ENCODE measurements at places on chromosomes 16 and 17.

- no peak for DNase-seq
Measured at GRCh38 chr17:50589095-50589705, 28.7 kb downstream of the CACNA1G start.

GRCh38 chr17:6995500-6996255 lies at the start of gene ALOX12:
TSS of gene ALOX12 (plus strand) at chr17:6996049. CDS start at chr17:6996118, 69 bp downstream.
- no peak for DNase-seq

GRCh38 chr17:31787857-31788570 lies 71.0 kb downstream of the COPRS start:
- DNase-seq: no peak

DNA sequence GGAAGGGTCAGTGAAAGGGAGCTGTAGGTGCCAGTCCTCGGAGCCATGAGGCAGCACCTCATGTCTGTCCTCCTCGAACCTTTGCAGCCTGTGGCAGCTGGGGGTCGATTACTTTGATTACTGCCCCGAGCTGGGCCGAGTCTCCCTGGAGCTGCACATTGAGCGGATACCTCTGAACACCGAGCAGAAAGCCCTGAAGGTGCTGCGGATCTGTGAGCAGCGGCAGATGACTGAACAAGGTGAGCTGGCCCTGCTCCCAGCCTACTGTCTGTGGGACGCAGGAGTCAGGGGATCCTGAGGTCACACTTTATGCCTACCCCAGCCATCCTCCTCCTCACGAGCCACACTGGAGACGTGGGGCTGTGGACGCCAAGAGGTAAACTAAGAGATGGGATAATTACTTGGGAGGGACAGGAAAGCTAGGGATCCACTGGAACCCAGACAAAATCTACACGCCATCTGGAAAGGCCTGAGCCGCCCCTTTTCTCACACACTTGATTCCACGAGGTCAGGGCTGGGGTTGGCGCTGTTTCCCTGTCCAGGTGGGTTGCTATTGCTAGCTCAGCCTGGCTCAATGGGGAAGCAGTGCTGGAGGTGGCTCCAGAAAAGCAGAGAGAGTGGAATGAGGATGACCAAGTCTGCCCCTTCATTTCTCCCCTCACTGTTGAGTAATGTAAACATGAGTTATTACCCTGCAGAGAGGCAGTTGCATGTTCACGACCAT lies 26.4 kb downstream of the NUP85 start:
- DNase-seq: no peak

GRCh38 chr17:40092581-40092980 lies 7.8 kb downstream of the NR1D1 start:
- DNase-seq: no peak

DNA sequence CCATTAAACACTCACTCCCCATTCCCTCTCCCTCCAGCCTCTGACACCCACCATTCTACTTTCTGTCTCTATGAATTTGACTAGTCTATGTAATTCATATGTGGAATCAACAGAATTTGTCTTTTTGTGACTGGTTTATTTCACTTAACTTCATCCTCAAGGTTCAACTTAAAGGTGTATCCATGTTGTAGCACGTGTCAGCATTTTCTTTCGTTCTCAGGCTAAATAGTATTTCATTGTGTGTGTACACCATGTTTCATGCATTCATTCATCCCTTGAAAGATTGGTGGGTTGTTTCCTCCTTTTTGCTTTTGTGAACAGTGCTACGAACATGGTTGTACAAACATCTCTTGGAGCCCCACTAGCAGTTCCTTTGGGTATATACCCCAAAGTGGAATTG lies 36.0 kb downstream of the ATP2C2 start:
- DNase-seq: no peak

DNA sequence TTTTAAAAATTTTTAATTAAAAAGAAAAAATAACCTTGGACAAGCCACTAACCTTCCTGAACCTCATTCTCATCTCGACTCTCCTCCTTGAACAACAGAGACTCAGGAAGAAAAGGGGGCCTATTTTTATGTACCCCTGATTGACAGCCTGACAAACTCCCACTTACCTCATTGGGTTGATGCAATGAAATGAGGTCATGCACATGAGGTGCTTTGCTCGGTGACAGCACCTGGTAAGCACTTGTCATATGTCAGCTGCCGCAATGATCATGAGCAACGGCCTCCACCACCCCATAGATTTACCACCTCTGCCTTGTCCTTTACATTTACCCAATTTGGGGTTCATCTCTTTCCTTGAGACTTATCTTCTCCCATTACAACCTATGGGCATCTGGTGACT lies 66.1 kb upstream of the CLEC3A start:
- no peak for DNase-seq

GRCh38 chr16:27244363-27244755 lies 24.2 kb downstream of the NSMCE1 start:
- DNase-seq: no peak

GRCh38 chr16:66927918-66928649 lies 2.7 kb upstream of the RRAD start:
- DNase-seq: no peak

DNA sequence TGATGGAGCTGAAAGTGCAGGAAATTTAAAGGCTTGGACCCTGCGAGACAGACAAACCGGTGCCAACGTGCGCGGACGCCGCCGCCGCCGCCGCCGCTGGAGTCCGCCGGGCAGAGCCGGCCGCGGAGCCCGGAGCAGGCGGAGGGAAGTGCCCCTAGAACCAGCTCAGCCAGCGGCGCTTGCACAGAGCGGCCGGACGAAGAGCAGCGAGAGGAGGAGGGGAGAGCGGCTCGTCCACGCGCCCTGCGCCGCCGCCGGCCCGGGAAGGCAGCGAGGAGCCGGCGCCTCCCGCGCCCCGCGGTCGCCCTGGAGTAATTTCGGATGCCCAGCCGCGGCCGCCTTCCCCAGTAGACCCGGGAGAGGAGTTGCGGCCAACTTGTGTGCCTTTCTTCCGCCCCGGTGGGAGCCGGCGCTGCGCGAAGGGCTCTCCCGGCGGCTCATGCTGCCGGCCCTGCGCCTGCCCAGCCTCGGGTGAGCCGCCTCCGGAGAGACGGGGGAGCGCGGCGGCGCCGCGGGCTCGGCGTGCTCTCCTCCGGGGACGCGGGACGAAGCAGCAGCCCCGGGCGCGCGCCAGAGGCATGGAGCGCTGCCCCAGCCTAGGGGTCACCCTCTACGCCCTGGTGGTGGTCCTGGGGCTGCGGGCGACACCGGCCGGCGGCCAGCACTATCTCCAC lies at the start of gene NOG:
NOG (plus strand) TSS at position 54 of the 674 bp plus-strand sequence; CDS start at position 579, 525 bp downstream.
- DNase-seq: peak; percentile 73

GRCh38 chr16:49409121-49409520 lies 35.5 kb downstream of the C16orf78 start:
- no peak for DNase-seq

- DNase-seq: no peak
Measured at GRCh38 chr17:63364387-63364786, 81.7 kb downstream of the CYB561 start.

- no peak for DNase-seq
Measured at GRCh38 chr17:61221597-61222471, 177.8 kb upstream of the TBX2 start.

- no peak for DNase-seq
Measured at GRCh38 chr16:67598527-67598926, 36.2 kb downstream of the CTCF start.

- DNase-seq: peak; percentile 49
Measured at GRCh38 chr17:33750943-33751701, 458.0 kb upstream of the ASIC2 start.

- DNase-seq: no peak
Measured at GRCh38 chr17:1074886-1075605, 78.1 kb downstream of the TIMM22 start.

GRCh38 chr17:29661213-29661612 lies 38.5 kb upstream of the CORO6 start:
- DNase-seq: no peak
